ENCODE measurements at places on chromosomes 2 and 18.
A peak's percentile ranks its signal among the peaks of the same experiment; 100 is the strongest.

DNA sequence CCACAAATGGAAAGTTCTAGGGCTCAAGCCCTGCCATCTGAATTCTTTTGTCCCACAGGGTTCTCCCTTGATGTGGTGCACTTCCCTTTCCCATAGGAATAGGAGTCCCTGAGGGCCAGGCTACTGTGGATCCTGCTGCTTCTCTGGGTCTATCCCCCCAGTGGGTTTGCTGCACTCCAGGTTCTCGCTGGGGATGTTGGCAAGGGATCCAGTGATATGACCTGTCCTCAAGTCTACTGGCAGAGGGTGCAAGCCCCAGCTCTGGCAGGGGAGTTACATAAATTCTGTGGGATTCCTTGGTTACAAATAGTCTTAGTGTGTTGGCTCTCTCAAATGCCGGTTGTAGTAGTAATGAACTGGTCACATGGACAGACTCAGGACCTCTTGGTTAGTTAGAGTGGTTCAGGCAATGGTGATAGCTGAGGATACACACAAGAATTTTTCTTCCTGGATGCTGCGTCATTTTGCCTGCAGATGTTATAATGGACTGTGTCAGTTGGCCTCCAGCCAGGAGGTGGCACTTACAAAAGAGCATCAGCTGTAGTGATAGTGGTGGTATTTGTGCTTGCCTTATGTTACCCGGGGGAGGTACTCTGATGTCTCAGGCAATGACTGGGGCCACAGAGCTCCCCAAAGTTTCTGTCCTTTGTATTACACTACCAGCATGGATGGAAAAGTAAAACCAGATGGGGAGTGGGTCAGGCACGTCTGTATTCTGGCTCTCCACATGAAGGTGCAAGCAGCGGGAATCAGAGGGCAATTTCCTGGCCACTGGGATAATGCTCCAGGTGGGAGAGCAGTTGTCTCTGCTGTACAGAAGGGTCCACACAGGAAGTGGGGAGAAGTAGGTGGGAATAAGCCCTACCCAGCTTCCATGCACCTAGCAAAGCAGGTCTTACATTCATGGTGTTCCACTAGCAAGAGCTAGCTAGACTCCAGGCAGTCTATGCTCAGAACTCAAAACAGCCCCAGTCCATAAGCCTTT lies 267.9 kb downstream of the SOX11 start:
- DNase-seq: no peak

DNA sequence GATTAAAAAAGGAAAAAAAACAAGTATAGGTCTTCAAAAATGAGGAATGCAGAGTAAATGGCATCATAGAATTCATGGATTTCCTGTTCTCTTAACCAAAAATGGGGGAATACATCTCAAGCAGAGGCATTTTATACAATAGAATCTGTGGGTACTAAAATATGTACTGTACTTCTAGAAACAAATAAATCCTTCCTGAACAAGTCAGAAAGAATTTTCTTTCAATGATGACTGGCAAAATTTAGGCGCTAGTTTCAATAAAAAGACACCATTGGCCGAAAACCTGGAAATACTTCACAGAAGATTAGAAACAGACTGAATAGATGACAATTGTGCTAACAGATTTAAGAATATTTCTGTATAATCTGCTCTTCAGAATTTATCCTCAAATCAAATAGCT lies 15.1 kb downstream of the TRAK2 start:
- DNase-seq: no peak

GRCh38 chr2:85427300-85427835 lies 8.9 kb downstream of the SH2D6 start:
- no peak for DNase-seq

DNA sequence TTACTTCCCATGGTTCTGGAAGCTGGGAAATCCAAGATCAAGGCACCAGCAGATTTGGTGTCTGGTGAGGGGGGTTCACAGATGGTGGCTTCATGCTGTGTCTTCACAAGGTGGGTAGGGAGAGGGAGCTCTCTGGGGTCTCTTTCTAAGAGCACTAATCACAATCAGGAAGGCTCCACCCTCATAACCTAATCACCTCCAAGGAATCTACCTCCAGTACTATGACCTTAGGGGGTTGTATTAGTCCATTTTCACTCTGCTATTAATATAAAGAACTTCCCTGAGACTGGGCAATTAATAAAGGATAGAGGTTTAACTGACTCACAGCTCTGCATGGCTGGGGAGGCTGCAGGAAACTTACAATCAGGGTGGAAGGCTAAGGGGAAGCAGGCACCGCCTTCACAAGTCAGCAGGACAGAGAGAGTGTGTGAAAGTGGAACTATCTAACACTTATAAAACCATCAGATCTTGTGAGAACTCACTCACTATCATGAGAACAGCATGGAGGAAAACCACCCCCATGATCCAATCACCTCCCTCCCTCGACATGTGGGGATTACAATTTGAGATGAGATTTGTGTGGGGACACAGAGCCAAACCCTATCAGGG lies 17.6 kb downstream of the TBC1D8 start:
- no peak for DNase-seq

DNA sequence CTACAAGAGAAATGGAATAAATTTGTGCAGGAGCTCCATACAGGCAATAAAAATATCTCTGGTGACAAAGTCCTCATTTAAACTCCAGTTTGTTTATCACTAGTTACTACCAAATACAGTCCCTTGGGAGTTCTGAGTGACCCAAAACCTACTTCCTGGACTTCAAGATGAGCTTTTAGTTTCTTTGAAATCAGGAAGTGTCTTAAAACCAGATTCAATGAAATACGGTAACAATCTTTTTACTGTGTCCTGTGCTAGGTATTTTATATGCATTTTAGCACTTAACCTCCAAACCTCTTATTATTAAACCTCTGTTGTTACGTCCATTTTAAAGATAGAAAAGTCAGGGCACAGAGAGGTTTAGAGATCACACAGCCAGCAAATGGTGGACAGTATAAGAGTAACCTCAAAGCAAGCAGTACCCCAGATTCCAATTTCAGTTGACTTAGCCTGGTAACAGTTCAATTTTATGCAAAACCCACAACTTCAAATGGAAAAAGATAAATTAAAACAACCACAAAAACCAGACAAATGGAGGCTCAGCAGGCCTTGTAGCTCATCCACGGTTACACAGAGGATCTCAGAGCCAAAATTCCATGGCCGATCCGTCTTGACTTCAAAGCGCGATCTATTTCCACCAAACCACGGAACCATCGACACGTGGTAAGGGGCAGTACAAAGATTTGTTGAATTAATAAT lies 1.3 kb upstream of the KCMF1 start:
- no peak for DNase-seq

GRCh38 chr2:235135990-235136561 lies 184.3 kb downstream of the SH3BP4 start:
- DNase-seq: peak; percentile 44

- no peak for DNase-seq
Measured at GRCh38 chr2:110101280-110101844, 14.3 kb downstream of the MALL start.

DNA sequence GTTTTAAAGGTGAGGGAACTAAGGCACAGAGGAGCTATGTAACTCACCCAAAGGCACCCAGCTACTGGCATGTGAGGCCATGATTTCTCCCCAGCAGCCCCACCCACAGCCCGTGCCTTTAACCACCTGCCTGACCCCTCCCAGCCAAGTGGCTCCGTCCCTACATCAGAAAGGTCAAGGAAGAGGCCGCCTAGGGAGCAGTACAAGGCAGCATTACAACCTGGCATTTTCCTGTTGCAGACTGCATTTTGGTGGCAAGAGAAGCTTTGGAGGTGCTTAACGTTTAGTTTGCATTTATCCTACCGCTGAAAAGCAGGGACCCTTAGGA lies 17.5 kb downstream of the STEAP3 start:
- DNase-seq: no peak

- no peak for DNase-seq
Measured at GRCh38 chr2:229098801-229099200, 172.3 kb downstream of the PID1 start.

DNA sequence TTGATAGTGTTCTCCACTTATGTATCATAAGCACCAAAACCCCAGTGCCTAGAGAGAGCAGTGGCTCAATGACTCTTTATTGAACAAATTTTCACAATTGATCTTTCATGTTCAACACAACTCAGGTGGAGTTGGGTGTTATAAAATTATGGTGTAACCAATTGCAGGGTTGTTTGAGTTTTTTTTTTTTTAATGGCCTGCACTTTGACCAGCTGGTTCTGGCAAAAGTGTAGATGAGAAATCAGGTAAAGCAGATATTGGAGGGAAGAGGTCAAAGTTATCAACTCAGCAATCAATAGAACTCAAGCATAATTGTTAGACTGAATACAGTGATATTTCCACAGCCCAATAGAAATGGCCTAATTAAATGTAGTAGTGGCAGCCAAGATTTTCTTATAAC lies 1386.3 kb downstream of the SUCLG1 start:
- DNase-seq: no peak

- DNase-seq: no peak
Measured at GRCh38 chr2:144516411-144516980, 3.4 kb downstream of the ZEB2 start.

GRCh38 chr2:96828436-96828835 lies 12.4 kb downstream of the CNNM3 start:
- no peak for DNase-seq

GRCh38 chr18:55529581-55529980 lies 58.4 kb downstream of the TCF4 start:
- no peak for DNase-seq

DNA sequence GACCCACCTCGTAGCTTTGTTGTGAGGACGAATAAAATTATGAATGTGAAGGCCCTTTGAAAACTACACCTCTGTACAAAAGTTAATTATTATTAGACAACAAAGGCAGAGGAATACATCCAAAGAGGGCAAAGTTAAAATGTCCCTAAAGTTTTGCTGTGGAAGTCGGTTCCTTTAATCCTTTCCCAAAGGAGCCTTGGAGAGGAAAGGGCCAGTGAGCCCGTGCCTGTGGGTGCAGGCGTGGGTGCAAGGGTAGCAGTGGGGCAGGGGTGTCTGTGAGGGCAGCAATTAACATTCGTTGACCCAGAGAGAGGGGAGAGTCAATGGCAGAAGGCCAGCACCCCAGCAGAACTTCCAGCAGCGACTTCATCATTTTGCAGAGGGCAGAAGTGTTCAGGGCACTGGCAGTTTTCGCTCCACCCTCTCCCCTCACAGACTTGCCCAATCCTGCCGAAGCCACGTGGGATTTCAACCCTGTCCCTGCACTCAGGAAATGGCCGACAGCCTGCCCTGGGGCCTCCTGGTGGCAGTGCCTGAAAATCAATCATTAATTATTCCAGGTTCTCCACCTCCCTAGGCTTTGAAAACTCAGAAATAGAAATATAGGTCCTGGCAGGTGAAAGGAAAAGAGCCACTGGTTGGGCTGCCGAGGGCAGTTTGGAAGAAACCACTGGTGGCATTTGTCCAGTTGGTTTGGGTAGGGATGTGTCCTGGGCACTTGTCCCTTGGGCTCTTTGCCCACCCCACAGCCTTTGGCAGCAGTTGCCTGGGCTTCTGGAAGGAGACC lies 4.2 kb upstream of the PAX8 start:
- DNase-seq: no peak

- no peak for DNase-seq
Measured at GRCh38 chr2:14932285-14932684, 299.8 kb downstream of the LRATD1 start.

DNA sequence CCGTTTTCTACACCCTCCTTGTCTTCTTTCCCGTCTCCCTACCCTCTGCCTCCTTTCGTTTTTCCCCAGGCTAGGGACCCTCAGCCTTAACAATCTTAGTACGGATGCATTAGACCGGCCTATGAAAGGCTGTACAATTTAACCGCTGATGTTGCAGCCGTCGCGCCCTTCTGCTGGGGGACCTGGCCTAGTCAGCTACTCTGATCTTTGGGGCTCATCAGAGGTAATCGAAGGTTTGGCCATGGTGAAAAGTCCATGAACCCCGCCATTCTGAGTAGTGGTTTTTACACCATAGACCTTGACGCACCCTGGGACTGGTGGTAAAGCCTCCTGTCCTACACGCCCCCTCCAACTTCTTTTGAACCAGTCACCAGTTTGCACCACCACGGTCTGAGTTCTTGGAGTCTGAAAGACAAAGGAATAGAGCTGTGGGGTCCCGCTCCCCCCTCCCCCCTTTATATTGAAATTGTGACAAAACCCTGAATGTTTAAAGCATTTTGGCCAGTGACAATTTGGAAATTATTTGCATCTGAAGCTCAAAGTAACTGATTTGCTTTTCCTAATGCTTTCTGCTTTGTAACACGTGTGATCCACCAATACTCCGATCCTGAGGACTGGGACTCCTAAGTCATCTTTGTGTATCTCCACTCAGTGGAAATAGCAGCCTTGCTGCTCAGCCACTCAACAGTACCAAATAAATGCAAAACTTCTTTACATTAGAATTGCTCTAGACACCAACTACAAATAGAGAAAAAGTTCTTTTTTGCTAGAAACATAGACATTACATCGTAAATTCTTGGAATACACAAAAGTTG lies 642 bp upstream of the SRSF7 start:
- DNase-seq: no peak

DNA sequence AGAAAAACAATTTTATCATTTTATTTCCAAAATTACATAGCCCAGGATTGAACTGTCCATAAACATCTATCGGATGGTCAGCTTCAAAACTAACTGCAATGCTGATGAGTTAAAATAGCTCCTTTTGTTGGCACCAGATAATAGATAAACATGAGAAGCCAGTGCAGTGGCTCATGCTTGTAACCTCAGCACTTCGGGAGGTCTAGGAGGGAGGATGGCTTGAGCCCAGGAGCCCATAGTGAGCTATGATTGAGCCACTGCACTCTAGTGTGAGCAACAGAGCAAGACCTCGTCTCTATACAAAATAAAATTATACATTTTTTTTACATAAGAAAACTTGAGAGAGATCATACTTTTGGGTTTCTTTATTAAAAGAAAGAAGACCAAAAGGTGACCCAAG lies 34.6 kb upstream of the IMPA2 start:
- no peak for DNase-seq

GRCh38 chr2:167471332-167471731 lies 583.1 kb downstream of the XIRP2 start:
- no peak for DNase-seq

All from activated T-cell treated with anti-CD3 and anti-CD28 coated beads for 48 hours (primary cell).